NCI-H524 treated with DMSO at 0.1 percent for 48 hours (cell line): ENCODE measurements at places on chromosomes 2 and 18.
A peak's percentile ranks its signal among the peaks of the same experiment; 100 is the strongest.

DNA sequence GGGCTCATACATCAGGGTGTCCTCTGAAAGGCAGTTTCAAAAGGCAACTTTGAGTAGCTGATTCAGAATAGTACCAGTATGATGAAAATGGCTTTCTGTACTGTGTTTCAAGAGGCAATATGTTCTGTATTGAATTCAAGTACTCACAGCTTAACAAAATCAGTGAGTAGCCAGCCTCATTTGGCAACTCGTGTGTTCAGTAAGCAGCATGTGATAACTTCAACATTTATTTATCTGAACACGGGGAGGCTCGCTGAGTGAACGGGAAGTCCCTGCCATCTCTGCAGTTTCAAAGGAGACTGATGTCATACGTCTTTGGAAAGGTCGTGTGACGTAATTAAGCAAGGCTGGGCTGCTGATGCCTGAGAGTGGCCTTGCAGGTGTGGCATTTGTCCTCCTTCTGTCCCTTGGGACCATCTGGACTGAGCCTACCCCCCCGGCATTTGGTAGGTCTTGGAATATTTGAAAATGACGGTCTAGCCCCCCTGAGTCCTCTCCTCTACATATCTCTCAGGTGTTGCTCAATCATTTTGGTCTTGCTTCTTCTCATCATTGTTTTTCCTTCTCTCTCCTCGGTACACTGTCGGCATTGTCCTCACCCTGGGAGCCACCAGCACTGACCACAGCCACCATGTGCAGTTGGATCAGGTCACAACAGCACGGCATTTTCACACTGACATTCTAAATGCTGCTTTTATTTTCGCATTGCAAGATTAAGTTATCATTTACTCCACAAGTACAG is 62.8 kb downstream of the SMIM21 start:
- DNase-seq: no peak

GRCh38 chr2:24928036-24928435 is 8.0 kb upstream of the ADCY3 start:
- DNase-seq: no peak

DNA sequence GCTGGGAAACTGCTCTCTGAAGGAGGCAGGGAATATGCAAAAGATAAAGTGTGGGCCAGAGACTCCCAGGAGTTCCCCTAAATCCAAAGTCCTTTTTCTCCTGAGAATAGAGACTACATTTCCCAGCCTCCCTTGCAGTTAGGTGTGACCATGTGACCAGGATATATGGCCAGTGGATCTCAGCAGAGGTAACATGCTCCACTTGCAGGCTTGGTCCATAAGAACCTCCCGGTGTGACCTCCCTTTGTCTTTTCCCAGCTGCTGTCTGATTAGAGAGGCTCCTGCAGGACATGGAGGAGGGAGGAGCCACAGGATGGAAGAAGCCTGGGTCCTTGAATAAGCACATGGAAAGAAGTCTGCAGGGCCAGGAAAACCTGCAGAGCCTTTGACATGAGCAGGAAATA is 76.2 kb downstream of the TGFA start:
- no peak for DNase-seq

DNA sequence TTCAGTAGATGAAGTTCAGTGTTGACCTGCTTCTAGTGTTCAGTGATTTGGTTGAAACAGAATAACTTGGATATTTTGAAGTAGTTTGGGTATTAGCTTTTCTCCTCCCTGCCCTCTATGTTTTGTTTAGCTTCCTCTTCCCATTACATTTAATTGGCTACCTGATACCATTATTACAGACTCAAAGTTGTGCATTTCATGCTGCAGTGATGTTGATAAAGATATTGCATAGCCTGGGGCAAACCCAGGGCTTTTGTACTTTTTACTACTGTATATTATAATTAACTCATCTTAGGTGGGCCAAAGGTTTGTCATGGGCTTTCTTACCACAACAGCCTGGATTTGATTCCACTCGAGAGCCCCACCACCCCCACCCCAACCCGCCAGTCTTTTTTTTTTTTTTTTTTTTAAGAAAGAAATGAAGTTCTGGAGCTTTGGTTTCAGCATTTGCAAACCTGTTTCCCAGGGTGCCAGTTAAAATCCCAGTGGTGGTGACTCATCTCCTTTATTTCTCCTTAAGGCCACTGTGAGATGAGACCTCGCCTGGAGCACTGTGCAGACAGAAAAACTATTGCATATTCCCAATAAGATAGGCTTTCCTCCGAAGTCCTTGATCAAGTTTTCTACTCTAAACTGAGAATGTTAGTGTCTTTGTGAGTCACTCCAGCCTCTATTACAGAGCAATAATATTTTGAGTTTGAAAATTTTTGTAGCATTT is 393.7 kb upstream of the FANCL start:
- no peak for DNase-seq

DNA sequence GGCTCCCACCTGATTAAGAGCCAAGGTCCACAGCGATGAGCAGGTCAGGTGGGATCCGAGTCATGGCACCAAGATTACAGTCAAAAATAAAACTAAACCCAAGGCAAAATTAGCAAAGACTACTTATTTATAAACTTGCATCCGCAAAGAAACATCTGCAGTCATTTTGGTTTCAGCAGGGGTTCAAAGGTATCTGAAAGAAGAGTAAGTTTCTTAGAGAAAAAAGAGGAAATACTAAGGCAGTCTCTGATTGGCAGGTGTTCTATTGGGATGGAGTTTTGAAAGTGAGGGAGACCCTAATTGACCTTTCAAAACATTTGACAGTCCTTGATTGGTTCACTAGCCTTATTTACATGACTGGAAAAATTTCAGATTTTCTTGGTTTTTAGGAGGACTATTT is 11.0 kb upstream of the PLB1 start:
- DNase-seq: no peak

DNA sequence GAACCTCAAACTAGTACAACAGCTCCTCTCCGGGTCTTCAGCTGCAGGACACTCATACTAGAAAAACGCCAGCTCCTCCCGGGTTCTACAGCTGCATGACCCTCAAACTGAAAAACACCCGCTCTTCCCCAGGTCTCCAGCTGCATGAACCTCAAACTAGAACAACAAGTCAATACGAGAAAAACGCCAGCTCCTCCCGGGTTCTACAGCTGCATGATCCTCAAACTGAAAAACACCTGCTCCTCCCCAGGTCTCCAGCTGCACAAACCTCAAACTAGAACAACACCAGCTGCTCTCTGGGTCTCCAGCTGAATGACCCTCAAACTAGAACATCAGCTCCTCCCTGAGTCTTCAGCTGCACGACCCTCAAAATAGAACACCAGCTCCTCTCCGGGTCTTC is 315.0 kb upstream of the TFPI start:
- DNase-seq: no peak

- DNase-seq: no peak
These were observed 48.1 kb downstream of the SEMA4F start for GRCh38 chr2:74702001-74702715.

- no peak for DNase-seq
These were observed 195.5 kb downstream of the L3MBTL4 start for GRCh38 chr18:6219116-6219717.

- DNase-seq: no peak
These were observed 445.7 kb upstream of the NETO1 start for GRCh38 chr18:73313476-73313875.

- DNase-seq: no peak
These were observed 50.4 kb upstream of the CTDP1 start for GRCh38 chr18:79629249-79629558.

DNA sequence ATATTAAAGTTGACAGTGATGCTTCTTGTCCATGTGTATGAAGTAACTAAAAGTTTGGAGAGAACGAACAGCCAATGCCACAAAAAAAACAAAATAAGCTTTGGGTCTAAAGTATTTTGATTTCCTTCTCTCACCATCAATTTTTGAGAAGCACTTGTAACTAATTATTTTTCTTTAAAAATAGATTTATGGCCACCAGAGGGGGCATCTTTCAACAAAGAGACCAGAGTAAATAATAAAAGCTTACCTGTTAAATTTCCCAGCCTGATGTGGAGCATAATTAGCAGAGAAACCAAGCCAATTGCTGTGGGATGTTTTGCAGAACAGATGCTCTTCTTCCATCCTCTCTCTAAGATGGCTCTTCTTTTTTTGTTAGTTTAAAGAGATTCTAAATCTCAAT is 29.0 kb downstream of the LINC00305 start:
- DNase-seq: no peak

DNA sequence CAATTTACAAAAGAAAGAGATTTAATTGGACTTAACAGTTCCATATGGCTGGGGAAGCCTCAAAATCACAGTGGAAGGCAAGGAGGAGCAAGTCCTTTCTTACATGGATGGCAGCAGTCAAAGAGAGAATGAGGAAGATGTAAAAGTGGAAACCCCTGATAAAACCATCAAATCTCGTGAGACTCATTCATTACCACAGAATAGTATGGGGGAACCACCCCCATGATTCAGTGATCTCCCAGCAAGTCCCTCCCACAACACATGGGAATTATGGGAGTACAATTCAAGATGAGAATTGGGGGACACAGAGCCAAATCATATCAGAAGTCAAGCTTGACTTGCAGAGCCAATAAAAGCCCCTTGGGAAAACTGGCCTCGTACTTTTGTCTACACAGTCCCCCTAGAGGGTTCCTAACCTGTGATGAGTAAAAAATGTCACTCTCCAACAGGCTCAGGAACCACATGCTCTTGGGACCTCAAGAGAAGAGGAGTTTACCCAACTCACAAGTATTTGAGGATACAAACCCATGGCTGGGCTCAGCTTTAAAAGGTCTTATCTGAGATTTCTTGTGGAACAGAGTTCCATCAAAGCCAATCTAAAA is 11.2 kb upstream of the INPP4A start:
- no peak for DNase-seq

GRCh38 chr2:218876562-218877219 is 4.0 kb upstream of the WNT10A start:
- peak; percentile 14 for DNase-seq

GRCh38 chr18:63339920-63340484 is 20.4 kb upstream of the BCL2 start:
- DNase-seq: no peak

GRCh38 chr2:61727746-61728145 is 126.1 kb downstream of the FAM161A start:
- no peak for DNase-seq

GRCh38 chr2:165274698-165275097 is 35.5 kb downstream of the SCN2A start:
- no peak for DNase-seq

GRCh38 chr2:127226520-127227263 is 6.6 kb upstream of the CYP27C1 start:
- DNase-seq: no peak

DNA sequence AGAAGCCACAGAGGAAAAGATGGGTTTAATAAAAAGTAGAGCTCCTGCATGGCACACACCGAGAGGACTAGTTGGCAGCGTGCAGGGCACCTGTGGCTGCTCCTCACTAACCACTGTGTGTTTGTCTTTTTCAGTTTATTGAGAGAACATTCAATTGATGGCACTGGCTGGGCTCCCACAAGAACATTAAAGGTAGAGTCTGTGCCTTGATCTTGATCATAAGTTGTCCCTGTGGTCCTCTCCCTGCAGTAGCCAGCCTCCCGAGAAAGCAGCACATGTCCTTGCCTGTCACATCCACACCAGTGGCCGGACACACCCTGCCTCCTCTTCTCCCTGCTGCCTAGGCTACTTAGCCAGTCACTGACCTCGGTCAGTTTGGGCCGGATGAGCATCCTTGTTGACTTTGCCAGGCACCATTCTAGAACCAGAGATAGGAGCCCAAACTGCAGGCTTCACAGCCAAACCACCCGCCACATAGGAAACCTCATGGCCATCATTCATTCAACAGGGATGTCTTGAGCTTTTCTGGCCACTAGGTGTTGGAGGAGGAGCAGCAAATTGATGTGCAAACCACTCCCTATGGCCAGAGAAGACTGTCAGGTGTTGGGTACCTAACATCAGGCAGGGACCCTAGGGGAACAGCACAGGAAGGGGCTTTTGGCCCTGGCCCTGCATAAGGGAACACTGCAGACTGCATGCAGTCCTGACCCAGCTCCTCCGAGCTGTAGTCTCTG is 30.2 kb upstream of the SCLY start:
- DNase-seq: no peak

DNA sequence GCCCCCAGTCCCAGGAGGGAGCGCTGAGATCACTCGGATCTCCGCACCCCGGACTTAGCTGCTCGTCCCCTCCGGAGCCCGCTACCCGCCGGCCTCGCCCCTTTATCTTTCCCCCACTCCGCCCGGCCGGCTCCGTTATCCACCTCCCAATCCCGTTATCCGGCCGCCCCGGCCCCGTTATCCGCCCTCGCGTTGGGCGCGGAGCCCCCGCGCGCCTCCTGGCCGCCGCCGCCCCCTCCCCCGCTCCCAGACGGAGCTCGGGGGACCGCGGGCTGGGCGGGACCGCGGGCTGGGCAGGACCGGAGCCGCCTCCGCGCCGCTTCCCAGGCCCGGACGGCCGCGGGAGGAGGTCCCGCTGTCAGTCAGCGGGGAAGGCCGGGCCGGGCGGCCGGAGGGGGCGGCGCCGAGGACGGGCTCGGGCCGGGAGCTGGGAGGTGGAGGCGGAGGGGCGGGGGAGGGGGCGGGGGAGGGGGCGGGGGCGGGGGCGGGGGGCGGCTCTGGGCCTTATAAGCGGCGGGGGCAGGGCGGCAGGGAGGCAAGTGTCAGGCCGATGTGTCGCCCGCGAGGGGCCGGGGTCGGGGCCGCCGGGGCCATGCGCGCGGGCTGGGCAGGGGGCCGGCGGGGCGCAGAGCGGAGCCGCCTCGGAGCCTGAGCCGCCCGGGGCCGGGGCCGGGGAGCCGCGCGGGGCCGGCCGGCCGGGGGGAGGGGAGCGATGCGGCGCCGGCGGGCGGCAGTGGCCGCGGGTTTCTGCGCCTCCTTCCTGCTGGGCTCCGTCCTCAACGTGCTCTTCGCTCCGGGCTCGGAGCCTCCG is at the start of gene PKDCC:
Gene PKDCC (plus strand): TSS at position 534 of the 811 bp plus-strand sequence. CDS start 179 bp downstream, at position 713.
- peak; percentile 15 for DNase-seq

DNA sequence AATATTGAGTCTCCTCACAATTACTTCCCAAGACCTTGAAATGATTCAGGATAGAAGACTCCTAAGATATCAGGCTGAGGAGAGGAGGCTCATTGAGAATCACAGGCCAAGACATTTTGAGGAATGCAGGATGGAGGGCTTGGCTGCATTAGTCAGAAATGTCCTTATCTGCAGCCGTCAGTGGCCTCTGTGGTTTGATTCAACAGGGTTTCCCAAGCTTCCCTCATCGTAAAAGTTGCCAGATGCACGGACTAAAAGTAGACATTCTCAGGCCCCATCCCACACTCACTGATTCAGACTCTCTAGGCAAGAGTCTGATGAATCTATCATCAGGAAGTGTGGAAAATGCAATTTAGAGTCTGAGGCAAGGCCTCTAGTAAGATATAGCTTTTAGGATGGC is 34.0 kb upstream of the TMEM178A start:
- no peak for DNase-seq
